ENCODE measurements at places on chromosomes 4 and X.
A peak's percentile ranks its signal among the peaks of the same experiment; 100 is the strongest.

DNA sequence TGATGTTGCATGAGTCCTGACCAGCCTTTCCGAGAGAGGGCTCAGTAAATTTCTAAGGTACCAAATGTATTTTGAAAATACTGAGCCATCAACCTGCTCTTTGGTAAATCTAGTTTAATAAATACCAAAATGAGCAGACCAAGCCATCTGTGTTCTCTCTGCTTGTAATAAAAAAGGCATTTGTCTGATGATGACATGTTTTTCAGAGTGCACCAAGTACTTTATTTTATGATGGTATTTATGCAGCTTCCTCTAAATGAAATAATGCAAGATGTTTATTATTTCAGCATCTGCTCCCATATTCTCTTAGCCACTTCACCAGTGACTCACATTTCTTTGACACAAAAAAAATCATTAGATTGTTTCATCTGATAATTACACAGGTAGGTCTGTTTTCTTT is 700.5 kb downstream of the TRIML1 start:
- no peak for DNase-seq

DNA sequence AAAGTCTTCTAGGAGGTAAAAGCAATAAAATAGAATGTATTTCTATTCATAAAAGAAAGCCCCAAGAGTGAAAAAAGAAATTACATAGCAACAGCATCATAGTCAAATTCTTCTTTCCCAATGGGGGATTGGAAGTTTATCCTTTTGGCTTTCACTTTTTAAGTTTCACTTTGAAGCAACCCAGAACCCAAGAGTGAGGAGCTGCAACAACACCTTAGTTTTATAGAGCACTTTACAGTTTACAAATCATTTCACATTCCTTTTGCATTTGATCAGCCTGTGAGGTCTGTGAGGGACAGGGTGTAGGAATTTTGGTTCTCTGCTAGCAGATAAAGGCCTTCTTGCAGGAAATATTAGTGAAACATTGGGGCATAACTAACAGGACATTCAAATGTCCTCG is 112.0 kb upstream of the NDP start:
- DNase-seq: no peak

DNA sequence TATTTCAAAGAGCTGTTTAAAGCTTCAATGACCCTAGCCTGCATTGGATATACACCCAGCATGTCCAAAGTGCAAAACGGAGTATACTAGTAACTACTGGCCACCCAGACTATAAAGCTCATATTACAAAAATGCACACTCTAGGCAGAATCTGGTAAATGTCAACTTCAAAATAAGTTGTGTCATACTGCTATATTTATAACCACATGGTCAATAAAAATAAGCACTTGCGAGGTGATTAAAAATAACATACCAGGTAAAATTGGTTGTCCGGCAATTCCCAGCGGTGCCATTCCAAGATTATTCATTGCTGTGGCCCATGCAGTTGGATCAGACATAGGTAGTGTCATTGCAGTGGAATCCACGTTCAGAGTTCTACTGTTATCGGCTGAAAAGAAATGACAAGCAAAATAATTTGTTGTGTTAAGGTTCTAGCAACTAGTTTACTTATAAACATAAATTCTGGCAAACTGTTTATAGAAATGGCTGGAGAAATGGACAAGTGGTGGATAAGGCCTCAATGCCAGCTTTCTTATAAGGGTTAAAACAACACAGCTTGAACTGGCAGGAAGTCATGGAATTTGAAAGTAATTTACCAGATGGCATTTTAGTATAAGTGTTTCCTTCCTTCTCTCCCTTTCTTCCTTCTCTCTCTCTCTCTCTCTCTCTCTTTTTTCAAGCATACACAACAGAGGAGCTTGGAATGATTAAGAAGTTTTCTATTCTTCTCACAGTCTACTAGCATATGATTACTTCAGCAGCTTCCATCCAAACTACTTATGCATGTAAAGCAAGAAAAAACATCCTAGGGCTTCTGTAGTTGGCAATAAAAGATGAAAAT is 199.9 kb downstream of the ENOX2 start:
- no peak for DNase-seq

DNA sequence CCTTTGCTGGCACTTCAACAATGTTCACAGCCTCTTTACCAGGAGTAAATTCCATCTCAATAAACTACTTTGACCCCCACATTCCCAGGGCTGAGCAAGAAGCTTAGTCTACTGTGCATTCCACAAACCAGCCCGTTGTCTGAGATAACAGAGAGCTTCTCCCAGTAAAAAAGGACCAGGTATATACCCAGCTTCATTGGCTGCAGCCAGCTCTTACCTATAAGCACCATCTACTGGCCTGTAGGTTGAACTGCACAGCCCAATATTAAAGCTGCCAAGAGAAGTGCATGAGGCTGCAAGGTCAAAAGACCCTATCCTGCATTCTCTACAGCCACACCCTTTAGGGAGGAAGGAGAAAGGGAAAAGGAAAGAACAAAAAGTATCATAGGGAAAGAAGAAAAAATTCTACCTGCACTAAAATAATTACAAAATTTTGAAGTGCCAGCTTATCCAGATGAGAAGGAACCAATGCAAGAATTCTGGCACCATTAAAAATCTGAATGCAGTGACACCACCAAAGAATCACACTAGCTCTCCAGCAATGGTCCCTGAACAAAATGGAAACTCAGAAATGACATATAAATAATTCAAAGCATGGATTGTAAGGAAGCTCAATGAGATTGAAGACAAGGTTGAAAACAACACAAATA is 45.7 kb upstream of the INTU start:
- peak; percentile 65 for DNase-seq

DNA sequence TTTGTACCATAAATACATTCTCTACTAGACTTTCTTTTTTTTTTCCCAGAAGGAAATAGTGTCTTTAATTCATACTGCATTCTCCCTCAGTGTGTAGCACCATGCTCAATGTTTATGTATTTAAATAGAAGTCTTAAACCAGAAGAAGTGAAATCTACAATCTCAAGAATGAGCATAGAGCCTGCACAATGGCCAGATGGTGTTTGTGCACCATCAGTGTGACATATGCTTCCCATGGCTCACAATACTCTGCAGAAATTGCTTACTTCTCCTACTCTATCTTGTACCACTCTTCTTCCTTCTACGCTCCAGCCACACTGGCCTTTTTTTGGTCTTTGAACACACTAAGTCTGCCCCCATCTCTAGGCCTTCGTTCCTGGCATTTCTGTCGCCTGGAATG is 2.6 kb upstream of the DOCK11 start:
- no peak for DNase-seq

- DNase-seq: no peak
Observed at GRCh38 chr4:54661169-54661568, 3.4 kb downstream of the KIT start.

GRCh38 chrX:37646254-37646653 is 39.3 kb upstream of the XK start:
- DNase-seq: no peak

Data from hepatocyte (in vitro differentiated cells).